ENCODE measurements at places on chromosomes 5 and 9.

DNA sequence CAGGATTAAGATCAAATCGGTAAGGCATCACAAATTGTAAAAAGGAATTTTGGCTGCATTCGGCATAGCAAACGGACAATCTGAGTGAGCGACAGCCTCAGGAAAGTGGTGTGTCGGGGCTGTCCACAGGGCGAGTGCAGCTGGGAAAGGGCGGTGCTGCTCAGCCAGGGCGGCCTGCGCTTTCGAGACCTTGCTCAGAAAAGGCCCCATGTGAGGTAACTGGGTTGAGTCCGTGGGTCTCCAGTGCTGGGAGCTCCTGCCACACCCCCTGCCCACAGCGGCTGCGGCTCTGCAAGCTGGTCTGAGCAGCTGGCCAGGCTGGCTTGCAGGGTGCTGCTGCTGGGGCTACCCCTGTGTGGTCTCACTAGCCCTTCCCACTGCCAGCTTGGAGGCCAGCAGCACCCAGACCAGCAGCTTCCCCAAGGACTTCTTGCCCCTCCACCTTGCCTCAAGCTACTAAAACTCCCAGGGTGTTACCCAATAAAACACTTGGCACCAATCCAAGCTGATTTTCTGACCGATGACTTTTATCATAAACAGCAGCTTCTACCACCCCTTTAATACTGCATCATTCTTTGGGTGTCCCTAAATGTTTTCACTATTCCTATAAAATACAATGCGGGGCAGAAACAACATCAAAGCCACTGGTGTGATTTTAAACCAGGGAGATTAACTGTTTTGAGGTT, 6.2 kb downstream of the SURF2 start:
- DNase-seq = no peak

DNA sequence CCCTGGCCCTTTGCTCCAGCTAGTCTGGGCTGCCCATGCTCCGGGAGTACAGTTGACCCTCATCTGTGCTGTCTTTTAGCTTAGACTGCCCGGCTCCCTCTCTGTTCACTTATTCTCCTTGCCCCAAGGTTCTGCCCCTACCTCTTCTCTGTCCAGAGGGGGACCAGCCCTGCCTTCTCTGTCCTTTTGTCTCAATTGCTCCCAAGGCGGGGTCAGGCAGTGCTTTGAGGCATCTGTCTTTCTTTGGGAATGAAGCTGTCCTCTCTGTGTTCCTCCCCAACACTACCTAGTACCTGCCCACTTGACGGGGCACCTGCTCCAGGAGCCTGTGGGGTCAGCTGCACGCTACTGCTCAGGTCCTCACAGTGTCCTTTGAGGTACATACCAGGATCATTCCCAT, 59.3 kb downstream of the PSD2 start:
- no peak for DNase-seq

DNA sequence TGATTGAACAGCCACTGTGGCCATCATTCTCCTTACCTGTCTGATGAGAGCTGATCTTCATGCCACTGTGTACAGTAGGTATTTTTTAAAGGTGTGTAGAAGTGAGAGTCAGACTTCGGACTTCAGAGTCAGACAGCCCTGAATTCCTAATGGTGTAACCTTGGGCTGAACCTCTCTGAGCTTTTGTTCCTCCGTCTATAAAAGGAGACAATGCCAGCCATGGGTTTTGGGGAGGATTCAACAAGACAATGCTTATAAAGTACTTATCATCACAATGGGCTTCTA, 18.7 kb downstream of the GSN start:
- DNase-seq = no peak

DNA sequence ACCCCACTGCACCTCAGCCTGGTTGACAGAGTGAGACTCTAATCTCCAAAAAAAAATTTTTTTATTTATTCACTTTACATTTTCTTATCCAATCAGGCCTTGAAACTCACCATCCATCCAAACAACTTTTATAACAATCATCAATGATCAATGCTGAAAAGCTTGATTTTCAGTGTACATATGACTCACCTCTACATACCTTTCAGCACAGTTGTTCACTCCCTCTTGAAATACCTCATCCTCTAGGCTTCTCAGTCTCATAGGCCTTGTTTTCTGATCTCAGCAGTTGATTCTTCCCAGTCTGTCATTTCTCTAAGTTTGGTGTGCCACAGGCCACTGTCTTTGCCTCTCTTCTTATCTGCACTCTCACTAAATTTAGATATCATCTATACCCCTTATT, 36.2 kb downstream of the GRIN3A start:
- DNase-seq = no peak

DNA sequence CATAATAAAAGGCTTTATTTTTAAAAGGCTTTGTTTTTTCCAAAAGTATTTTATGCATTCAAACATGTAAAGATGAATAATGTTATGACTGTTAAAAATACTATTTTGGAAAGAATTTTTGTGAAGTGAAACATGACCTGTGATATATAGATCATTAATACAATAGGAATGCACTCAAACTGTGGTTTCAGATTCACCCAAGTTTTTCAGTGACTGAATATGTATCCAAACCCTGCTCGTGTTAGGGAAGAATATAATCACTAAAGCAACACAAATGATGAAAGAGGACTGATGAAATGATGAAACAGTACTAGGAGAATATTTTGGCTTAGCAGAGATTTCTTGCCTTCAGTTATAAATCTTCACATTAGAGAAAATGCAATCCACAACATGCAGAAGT, 278.0 kb downstream of the ADAMTS6 start:
- no peak for DNase-seq

GRCh38 chr5:14118551-14119320, 24.4 kb upstream of the TRIO start:
- no peak for DNase-seq

DNA sequence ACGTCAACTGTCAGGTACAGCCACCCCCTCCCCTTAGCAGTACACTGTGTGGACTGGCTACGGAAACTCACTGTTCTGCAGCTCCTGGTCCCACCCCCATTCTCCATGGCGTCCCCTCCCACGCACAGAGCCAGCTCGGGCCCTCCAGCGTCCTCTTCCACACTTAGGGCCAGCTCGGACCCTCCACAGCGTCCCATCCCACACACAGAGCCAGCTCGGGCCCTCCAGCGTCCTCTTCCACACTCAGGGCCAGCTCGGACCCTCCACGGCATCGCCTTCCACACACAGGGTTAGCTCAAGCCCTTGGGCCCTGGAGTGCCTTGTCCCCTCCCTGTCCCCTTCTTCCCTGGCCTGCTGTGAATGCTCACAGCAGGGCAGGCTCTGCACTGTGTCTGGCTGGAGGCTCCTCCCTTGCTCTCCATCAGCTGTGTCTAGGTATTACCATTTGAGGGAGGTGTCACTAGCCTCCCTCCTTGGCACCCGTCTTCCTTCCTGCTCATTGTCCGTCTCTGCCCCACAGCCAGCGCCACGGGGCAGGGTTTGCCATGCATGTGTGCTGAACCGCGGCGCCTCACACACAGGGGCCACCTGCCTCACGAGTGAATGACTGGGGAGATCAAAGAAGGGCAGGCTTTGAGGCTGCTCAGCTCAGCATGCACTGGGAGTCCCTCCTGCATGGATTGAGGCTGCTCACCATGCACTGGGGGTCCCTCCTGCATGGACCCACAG, 78.5 kb upstream of the CACNA1B start:
- no peak for DNase-seq

- DNase-seq = no peak
These were observed 82.5 kb downstream of the CSNK1G3 start for GRCh38 chr5:123594434-123594833.

- DNase-seq = no peak
These were observed 4.5 kb downstream of the MAPK9 start for GRCh38 chr5:180287404-180287803.

DNA sequence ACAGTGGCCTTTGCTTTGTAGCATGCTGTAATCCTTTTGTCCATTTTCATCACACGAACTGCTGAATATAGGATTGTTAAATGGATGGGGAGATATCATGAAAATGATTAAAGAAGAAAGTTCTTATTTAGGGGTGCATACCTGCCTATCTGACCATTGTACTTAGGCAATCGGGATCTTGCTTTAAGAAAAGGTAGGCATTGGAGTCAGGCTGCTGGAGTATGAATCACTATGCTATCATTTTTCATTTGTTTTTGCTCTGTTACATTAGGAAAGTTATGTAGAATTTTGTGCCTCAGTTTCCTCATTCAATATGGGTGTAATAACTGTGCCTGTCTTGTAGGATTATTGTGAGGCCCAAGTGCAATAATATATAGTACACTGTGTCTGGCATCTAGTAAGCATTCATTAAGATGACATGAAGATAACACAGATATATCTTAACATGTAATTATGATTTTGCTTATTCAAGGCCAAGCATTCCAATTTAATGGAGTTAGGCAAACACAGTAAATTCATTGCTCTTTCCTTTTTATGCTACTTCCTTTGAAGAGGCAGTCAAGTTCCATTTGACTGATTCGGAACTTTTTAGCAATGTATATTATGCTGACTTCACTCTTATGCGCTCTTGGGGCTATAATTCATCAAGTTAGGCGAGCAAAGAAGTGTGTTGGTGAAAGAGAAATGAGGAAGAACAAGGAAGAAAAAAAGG, 109.9 kb upstream of the CDKN2B start:
- no peak for DNase-seq

DNA sequence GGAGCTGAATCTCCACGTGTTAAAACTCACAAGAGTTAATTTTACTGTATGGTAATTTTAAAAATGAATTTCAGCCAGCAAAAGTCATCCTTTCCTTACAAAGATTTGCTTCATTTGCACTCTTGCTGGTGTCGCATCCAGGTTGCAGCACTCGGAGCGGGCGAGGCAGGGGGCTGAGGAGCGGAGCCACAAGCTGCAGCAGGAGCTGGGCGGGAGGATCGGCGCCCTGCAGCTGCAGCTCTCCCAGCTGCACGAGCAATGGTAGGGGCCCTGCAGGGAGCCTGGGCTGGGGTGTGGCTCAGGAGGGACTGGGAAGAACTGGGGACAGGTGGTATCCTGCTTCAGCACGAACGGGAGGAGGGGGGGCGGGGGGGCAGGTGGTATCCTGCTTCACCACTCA, 27.1 kb downstream of the HNRNPH1 start:
- no peak for DNase-seq

- DNase-seq = no peak
These were observed 63.5 kb downstream of the DUSP1 start for GRCh38 chr5:172707285-172708182.

GRCh38 chr5:96297867-96298266, 135.2 kb downstream of the PCSK1 start:
- DNase-seq = no peak

DNA sequence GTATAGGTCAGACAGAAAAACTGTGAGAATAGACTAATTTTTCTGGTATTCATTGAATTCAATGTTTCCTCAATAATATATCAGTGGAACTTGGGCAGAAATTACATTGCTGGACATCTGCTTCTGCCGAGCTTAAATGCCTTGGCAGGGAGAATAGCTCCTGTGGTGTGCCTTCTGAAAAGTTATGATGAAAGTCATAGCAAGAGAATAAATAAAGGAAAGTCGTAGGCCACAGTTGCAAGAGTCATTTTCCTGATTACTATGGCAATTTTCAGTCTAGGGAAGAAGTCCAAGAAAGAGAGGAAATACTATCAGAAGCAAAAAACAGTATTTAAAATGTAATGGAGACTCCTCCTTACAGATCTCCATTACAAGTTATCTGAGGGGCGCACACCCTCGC, 1596.1 kb upstream of the WWC1 start:
- DNase-seq = no peak

DNA sequence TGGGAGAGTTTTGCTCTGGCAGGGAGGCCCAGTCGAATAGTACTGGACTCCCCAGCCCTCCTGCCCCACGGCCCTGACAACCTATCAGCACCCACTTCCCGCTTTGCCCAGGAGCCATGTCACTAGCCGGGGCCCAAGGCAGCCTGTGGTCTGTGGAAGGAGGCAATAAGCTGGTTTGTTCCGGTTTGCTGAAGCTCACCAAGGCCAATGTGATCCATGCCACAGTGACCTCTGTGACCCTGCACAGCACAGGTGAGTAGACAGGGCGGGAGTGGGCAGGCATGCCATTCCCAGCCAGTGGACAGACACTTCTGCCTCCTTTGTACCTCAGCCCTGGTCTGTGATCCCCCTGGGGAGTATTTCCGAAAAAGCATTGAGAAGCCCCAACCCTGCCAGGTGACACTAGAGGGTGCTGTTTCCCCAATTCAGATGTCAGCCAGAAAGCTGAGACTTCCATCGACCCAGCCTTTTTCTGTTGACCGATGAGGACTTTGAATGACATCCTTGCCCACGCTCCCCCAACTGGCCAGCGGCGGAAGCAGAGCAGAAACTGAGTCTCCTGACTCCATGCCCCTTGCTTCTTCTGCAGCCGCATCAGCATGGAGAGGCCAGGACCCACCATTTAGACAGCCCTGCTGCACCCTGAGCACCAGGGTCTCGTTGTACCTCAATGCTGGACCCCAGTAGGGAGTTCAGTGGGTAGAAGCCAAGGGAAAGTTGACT, 9.6 kb downstream of the PCYOX1L start:
- peak; percentile 67 for DNase-seq

DNA sequence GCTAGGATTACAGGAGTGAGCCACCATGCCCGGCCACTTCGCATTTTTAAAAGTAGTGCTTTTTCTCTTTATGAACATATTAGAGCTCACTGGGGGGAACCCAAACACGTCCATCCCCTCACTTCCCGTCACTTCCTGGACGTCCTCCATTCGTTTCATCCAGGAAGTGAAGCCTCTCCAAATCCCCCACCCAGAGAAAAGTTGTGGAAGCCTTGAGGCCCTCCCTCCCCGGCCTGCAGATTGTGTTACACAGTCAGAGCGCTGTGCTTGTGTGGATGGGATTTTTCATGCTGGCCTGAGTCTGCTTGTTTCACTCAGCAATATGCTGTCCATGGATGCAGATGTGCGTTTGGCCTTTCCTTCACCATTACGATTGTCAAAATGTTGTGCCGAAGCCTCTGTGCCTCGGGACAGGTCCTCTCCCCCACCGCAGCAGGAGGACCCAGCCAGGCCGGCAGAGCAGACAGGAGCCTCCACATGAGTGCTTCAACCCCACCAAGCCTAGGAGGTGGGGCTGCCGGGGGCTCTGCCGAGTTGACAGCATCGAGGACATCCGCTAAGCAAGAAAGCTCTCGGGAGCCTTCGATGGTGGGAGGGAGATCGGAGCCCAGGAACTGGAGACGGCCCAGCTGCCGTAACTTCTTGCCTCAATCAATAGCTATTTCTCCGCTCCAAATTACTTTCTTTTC, 121.6 kb upstream of the PPP1R26 start:
- DNase-seq = no peak

DNA sequence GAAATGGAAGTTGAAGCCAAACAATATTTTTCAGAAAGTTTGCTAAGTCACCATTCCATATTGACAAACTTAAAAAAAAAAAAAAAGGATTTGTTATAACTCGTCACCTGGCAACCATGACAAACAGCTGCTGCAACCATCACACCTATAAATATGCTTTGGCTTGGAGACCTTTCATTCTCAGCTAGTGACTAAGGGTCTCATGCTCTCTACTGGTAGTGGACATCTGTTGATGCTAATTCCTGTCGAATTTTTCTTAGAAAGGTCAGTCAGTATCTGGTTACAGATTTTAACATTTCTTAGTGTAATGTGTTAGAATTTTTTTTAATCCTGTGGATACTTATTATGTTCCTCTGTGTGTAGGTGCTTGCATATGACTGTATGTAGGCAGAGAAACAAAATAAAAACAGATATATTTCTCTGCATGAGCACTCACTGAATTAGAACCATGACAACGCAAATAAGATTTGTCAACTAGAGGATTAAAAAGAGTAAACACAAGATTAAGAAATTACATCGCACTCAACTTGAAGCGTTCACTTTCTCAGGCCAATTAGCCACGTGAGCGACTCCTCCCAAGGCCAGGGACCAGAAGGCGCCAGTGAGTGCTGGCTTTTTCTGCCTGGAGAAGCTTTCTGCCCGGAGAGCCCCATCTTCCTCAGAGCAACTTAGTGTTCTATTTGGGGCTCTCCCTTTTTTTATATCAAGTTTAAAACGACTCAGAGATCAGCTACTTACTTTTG, 27.0 kb upstream of the ZNF622 start:
- peak; percentile 60 for DNase-seq

All from mucosa of gallbladder (tissue), 1 donor.